ENCODE measurements at places on chromosomes 1 and 21.
A peak's percentile ranks its signal among the peaks of the same experiment; 100 is the strongest.

DNA sequence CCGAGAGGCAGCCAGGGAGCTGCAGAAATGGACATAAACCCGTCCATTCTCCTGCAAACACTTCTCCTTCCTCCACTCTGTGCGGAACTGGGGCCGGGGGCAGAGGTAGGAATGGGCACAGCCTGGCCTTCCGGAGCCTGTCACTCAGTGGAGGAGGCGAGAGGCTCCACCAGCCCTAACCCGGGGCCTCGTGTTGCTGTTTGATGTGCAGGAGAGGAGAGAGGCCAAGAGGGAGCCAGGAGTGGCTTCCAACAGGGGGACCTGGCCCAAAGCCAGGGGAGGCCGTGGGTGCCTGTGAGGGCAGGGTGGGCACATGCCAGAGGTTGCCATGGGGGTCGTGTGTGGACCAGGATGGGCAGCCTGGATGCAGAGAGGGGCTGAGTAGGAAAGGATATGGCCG is 158.1 kb upstream of the ARHGEF16 start:
- no peak for DNase-seq

DNA sequence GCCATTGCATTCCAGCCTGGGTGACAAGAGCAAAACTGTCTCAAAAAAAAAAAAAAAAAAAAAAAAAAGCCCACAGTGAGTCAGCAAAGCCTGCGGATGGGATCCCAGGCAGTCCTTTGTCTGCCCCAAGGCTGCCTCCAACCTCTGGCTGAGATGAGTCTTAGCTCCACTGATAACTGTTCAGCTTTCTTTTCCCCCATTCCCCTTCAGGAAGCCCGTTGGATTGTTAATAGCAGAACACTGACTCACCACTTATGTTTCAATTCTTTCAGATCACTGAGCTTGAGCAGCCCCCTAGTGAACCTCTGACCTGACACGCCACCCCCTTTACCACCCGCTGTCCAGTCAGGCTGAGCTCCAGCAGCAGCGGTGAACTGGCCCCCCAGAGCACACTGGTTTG is 57.5 kb downstream of the ERG start:
- no peak for DNase-seq

DNA sequence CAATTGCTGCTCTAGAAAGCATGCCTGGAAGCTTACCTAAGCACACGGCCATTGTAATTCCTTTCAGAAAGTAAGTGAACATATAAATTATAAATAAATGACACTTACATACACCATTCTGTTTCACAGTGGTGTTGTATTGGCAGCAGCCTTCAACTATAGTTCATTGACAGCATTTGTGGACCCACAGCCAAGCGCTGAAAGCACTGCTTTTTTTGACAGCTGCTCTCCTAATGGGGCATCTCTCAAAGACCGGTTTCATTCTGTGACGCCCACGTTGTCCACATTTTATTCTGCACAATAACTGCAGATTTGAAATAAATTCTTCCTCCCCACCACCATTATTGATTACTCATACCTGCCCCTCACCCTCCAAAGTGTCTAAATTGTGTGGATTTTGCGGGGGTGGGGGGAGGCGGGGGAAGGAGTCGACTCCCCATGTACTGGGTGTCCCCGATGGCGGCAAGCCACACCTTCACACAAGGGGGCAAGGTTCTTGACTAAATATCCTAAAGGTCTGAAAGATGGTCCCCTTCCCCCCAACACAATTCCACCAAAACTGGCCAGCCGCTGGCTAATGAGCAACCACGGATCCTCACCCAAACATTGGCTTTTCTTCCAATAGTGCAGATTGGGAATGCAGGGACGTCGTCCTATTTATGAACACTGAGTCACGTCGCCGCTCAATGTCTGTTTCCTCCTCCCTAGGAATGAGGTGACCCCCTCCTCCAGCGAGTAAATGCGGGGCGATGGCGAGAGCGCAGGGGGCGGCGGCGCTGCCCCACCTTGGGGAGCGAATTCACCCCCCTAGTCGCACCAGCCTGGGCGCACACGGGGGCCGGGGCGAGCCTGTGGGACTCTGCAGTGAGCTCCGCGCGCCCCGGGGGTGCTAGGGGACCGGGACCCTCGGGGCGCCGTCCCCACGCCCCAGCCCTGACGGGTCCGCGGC is 960 bp downstream of the RCAN1 start:
- DNase-seq = no peak

DNA sequence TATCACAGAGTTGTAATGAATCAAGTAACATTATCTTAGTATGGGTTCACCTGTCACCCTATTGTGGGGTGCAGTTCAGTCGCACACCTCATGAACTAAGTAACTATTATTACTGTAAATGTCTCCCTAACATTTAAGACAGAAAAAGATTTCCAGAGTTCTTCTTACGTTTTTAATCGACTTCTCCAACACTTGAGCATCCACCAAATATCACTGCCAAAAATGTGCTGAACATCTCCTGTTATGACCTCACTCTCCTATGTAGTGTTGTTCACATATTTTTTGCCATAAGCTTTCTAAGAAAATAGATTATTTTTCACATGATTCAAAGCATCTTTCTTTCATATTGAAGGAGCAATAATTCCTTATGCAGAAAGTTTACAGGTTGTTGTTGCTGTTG is 1.3 kb downstream of the TTLL7 start:
- no peak for DNase-seq

- DNase-seq = peak; percentile 47
Measured at GRCh38 chr1:85289207-85289847, 12.9 kb upstream of the BCL10 start.

DNA sequence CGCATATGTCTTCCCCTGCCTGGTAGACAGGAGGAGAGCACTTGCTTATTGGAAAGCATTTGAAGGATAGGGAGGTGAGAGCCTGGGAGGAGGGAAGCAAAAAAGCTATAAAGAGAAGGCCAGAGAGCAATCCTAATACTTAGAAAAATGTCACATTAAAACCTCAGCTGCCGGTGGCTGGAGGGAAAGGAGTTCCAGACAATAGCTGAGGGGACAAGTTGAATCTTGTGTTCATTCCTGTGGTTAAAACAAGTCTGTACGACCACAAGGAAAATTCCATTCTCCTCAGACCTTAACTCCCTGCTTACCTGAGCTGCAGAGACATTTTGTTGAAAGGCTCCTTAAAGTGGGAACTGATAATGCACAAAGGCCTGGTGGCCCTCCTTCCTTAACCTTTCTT is 218.8 kb upstream of the CAMK1G start:
- DNase-seq = no peak
